ENCODE measurements at places on chromosomes 1 and 21.

DNA sequence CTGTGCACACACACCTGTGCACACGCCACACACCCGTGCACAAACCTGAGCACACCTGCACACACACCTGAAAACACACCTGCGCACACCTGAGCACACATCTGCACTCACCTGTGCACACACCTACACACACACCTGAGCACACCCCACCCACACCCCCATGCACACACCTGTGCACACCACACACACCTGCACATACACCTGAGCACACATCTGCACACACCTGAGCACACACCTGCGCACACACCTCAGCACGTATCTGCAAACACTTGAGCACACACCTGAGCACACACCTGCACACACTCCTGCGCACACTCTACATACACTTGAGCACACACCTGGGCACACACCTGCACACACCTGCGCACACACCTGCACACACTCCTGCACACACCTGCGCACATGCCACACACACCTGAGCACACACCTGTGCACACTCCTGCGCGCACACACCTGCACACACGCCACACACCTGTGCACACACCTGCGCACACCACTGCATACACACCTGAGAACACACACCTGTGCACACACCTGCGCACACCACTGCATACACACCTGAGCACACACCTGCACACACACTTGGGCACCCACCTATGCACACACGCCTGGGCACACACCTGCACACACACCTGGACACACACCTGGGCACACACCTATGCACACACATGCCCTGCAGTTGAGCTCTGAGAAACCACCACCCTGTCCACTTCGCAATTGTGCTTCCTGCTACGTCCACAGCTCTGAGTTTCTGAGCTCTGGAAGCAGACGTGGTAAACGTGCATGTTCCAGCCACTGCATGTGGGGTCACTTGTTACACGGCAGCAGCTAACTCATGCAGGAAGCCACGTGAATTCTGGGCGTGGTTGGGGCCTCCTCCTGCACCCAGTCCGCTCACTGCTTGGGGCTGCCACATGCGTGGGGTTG lies 8.0 kb upstream of the C1orf159 start:
- DNase-seq = no peak

- DNase-seq = no peak
Measured at GRCh38 chr21:25501462-25501861, 105.8 kb downstream of the MRPL39 start.

DNA sequence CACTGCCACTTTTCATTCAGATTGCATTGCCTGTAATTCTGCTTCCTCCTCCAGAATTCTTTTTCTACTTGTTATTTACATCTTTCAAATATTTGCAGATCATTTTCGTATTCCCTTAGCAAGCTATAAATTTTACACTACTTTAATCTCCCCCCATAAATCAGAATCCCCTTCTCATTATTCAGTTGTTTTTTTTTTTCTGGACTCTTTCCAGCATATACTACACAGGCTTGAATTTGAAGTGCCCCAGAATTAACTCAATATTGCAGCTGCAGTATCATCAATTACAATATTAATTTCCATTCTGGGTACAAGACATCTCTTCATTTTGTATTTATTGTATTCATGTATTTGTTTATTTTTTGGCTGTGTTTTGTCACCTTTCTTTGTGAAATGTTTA lies 1494.3 kb downstream of the AMY1C start:
- DNase-seq = no peak

GRCh38 chr1:23193391-23194118 lies 23.7 kb downstream of the HTR1D start:
- DNase-seq = no peak

- DNase-seq = no peak
Measured at GRCh38 chr1:221704306-221704705, 37.6 kb downstream of the DUSP10 start.
